ENCODE measurements at places on chromosomes 6 and 20. TPM values are rescaled to one million over a fixed set of nuclear protein-coding genes. Genes with fewer than 3 reads are reported as not detected.

Gene ASIP
- total RNA-seq, result 10.4 TPM

Gene TP53RK
- 7.3 TPM for total RNA-seq

Gene FOXP4
- total RNA-seq, result 13.6 TPM

Gene BIRC7
- 2.1 TPM for total RNA-seq

Gene ACTR5
- total RNA-seq, result 3.4 TPM

Gene HTR1B
- total RNA-seq, result not detected

Gene ECT2L
- total RNA-seq, result 4.8 TPM

Gene IL17F
- not detected for total RNA-seq

Gene FBXO5
- total RNA-seq, result 1.1 TPM

DNA sequence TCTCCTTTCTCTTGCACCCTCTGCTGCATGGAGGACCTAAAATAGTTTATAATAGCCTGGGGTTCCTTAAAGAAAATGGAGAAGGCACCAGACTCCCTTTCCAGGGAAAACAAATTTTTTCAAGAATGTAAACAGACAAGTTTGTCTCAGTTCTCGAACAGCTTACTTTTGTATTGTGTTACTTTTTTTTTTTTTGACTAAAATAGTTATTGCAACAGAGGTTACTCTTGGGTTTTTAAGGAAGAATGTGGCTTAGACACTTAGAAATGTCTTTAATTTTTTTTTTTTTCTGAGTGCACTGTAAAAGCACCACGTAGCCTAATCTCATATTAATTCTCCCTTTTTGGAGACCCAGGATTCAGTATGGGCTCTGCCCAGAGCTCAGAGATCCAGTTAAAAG, 148.7 kb upstream of the CARMIL1 start:
- no peak for DNase-seq

- no peak for DNase-seq
These were observed 6.7 kb upstream of the GJA10 start for GRCh38 chr6:89887452-89888137.

DNA sequence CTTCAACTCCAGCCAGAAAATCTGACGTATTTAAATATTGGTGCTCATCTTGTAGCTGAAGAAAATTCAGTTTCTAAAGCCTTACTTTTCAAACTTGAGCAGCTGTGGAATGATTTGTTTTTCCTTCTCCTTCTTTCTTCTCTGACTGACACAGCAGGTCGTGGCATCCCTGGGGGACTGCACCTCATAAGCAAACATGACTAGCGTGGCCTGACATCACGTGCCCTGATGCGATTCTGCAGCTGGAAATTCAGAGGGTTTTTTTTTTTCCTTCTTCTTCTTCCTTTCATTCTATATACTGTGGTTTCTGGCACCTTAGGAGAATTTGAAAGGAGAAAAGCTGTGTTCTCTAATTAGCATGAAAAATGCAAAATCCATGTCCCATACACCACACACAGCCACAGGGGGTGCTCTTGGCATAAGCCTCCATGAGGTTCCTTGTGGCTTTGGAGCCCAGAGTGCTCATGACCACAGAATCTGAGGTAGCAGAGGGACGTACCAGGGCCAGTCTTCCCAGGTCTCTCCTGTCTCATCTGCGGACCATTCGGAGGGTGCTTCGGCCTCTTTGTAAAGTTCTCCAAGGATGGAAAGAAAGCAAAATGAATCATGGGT, 258.5 kb upstream of the CDH4 start:
- DNase-seq, result no peak

- no peak for DNase-seq
These were observed 96.4 kb downstream of the FILIP1 start for GRCh38 chr6:75397171-75397570.

GRCh38 chr20:50898475-50898874, 32.8 kb downstream of the ADNP start:
- DNase-seq, result no peak

GRCh38 chr20:43102394-43102793, 87.3 kb downstream of the PTPRT start:
- no peak for DNase-seq

- DNase-seq, result no peak
These were observed 169.3 kb downstream of the ARID1B start for GRCh38 chr6:156946370-156946936.

GRCh38 chr6:5532941-5533340, 271.6 kb downstream of the FARS2 start:
- DNase-seq, result no peak

DNA sequence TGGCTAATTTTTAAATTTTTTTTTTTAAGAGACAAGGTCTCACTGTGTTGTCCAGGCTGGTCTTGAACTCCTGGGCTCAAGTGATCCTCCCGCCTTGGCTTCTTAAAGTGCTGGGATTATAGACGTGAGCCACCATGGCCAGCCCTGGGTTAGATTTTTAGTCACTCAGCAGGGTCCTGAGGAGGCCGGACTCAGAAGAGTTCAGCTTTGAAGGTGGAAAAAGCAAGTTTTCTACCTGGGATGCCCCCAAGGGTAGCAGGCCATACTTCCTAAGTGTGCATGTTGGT, 44.2 kb downstream of the FGD2 start:
- DNase-seq, result no peak

- no peak for DNase-seq
These were observed 218.3 kb upstream of the PRDM1 start for GRCh38 chr6:105867821-105868220.

DNA sequence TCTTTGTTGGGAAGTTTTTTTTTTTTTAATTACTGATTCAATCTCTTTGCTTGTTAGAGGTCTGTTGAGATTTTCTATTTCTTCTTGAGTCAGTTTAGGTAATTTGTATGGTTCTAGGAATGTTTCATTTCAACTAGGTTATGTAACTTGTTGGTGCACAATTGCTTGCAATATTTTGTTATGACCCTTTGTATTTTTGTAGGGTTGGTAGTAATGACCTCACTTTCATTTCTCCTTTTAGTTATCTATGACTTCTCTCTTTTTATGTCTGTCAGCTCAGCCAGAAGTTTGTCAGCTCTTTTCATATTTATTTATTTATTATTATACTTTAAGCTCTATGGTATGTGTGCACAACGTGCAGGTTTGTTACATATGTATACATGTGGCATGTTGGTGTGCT, 51.1 kb upstream of the SLC24A3 start:
- DNase-seq, result no peak

GRCh38 chr6:116329156-116329555, 41.6 kb upstream of the DSE start:
- DNase-seq, result no peak

Measured in heart right ventricle (tissue), 16 donors.